ENCODE measurements at places on chromosomes 2 and 18. TPM values are rescaled to one million over a fixed set of nuclear protein-coding genes. Genes with fewer than 3 reads are reported as not detected.

DNA sequence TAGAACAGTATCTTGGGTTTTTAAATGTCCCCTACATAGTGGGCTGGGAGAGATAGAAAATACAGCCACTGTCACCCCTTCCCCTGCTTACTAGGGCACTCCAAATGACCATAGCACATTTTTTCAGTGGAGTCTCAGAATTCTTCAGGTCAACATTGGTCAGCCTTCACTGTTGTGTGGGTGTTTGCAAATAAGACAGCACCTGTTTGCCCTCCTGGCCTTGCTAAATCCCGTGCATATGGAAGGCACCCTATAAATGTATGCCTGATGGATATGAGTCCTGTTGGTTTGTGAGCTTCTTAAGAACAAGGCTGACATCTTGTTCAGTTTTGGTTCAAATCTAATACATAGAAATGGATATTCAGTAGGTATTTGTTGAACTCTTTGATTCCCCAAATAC lies 12.5 kb downstream of the ITGA6 start:
- no peak for DNase-seq

GRCh38 chr2:105489168-105489878 lies 90.5 kb upstream of the FHL2 start:
- no peak for DNase-seq

The SLC14A1 gene
- polyA plus RNA-seq, result 0.95 TPM

The SOX11 gene
- 26.1 TPM for polyA plus RNA-seq

The FSHR gene
- 0.43 TPM for polyA plus RNA-seq

- DNase-seq, result no peak
These were observed 87.3 kb upstream of the SPHKAP start for GRCh38 chr2:228268756-228269155.

DNA sequence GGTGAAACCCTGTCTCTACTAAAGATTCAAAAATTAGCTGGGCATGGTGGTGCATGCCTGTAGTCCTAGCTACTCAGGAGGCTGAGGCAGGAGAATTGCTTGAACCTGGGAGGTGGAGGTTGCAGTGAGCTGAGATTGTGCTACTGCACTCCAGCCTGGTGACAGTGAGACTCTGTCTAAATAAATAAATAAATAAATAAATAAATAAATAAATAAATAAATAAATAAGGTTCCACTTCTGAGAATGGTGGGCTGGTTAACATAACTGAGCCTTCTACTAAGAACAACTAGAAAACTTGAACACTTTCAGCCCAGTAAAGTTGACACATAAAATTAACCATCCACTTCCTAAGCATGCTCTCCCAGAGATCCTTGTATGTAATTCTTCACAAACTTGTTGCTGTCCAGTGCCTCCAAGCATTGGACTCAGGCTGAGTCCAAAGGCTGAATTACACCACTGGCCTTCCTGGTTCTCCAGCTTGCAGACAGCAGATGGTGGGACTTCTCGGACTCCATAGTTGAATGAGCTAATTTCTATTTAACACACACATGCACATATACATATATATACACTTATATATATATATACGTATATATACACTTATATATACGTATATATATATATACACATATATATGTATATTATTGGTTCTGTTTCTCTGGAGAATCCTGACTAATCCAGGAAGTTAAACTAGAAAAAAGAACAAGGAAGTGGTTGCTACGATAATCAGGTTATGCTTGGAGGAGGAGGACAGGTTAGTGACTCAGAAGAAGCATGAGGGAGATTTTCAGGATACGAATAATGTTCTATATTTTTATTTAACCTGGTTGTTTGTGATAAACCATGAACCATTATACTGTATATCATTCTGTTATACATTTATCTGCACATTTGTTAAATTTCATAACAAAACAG lies 348.8 kb downstream of the METTL4 start:
- no peak for DNase-seq

GRCh38 chr2:121862286-121862685 lies 106.8 kb downstream of the TSN start:
- DNase-seq, result no peak

DNA sequence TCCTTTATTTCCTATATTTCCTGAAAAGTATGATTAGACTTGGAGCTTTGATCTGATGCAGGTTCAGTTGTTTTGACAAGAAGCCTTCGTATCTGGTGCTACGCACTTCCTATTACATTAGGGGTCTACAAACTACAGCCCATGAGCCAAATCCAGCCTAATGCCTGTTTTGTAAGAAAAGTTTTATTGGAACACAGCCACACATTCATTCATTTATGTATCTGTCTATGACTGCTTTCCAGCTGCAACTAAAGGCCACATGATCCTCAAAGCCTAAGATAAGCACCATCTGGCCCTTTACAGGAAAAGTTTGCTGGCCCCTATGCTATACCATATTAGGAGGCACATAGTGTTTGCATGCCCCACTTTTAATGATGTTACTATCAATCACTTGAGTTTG lies 26.0 kb downstream of the EIF2AK3 start:
- DNase-seq, result peak; percentile 16

The MEIS1 gene
- 11.7 TPM for polyA plus RNA-seq

- DNase-seq, result no peak
These were observed 66.1 kb downstream of the SAP130 start for GRCh38 chr2:127961729-127962128.

- no peak for DNase-seq
These were observed 1.8 kb downstream of the WNT10A start for GRCh38 chr2:218882461-218882816.

GRCh38 chr2:145421841-145422240 lies 901.9 kb upstream of the ZEB2 start:
- DNase-seq, result no peak

The PMAIP1 gene
- 53.9 TPM for polyA plus RNA-seq

DNA sequence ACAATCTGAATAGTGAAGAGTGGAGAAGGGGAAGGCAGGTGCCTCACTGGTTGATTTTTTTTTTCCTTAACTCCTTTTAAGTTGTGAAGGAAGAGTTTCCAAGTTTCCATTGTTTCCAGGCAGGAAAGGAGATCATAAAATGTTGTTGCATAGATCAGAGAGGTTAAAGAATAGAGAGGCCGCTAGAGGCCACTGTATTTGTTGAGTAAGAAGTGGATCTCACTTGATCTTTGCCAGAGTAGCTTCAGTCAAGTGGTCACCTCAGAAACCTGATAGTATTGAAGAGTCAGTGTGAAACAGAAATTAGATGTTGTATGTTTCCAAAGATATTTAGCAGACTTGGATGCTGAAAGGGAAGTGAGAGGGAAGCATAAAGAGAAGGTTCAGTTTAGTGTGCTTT lies 17.6 kb downstream of the CTNNA2 start:
- DNase-seq, result no peak

DNA sequence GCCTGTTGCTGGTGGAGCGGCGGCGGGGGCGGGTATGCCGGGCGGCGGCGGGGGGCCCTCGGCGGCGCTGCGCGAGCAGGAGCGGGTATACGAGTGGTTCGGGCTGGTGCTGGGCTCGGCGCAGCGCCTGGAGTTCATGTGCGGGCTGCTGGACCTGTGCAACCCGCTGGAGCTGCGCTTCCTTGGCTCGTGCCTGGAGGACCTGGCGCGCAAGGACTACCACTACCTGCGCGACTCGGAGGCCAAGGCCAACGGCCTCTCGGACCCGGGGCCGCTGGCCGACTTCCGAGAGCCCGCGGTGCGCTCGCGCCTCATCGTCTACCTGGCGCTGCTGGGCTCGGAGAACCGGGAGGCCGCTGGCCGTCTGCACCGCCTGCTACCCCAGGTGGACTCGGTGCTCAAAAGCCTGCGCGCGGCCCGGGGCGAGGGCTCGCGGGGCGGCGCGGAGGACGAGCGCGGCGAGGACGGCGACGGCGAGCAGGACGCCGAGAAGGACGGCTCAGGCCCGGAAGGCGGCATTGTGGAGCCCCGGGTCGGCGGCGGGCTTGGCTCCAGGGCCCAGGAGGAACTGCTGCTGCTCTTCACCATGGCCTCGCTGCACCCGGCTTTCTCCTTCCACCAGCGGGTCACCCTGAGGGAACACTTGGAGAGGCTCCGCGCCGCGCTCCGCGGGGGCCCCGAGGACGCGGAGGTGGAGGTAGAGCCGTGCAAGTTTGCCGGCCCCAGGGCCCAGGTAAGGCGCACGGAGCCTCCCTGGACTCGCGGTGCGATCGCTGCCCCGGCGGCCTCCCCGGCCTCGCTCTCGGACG lies 1.0 kb downstream of the ZCCHC2 start:
- no peak for DNase-seq

DNA sequence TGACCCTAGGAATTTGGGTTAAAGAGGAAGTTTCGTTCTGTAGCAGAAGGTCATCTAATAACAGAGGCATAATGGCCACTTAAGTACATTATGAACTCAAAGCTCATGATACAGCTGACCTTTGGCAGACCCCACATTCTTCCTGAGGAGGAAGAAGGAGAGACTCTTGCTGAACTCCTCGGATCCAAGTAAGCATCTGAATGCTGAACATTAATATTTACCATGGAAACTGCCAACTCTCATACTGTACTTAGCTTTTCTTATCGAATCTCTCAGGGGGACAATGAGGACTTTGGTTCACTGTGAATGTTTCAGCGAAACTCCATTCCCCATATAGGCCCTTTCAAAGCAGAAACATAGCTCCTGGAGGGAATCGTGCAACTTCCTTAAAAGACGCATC lies 781.4 kb upstream of the GYPC start:
- DNase-seq, result peak; percentile 47

DNA sequence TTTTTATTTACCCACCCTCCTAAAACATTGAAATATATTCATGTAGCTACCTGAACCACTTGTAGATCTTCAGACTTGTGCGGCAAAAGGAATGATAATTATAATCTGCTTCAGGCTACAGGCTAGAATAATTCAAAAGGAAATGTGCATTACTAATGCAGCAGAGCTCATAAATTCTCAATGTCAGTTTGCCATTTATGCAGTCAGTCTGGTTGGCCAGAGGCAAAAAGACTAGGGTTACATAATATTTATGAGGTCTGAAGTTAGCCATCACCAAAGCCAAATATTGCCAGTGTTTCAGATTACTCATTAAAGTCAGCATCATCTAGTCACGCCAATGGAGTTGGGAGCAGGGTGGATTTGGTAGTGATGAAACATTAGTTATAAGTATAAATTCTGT lies 38.9 kb downstream of the METAP1D start:
- DNase-seq, result no peak

DNA sequence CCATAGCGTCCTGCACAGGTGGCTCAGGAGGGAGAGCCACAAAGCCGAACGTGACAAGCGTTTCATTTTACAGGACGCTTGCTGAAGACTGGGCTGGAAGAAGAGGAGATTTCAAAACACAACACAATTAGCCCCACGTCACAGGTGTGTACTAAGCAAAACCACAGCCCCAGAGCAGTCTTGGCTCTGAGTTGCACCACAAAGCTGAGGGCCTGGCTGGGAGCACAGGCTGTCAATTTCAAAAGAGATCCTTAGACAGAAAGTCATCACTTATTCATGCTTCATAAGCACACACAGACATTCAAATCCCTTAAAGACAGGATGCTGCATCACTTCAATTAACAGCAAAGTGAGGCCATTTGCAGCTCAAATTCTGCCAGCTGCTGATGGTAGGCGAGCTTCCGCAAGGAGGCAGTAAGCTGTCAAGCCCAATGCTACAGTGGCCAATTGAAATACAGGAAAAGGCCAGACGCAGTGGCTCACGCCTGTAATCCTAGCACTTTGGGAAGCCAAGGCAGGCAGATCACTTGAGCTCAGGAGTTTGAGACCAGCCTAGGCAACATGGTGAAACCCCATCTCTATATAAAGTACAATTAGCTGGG lies 79.6 kb downstream of the SKA1 start:
- no peak for DNase-seq

Measured in forelimb muscle (tissue), 1 donor.